CD4-positive, alpha-beta T cell treated with Interleukin-15 for 1 hour (primary cell): ENCODE measurements at places on chromosomes 13 and 19.

- DNase-seq: no peak
Measured at GRCh38 chr13:39556866-39557265, 46.1 kb downstream of the LHFPL6 start.

- DNase-seq: no peak
Measured at GRCh38 chr13:43805071-43805468, 18.3 kb upstream of the ENOX1 start.

DNA sequence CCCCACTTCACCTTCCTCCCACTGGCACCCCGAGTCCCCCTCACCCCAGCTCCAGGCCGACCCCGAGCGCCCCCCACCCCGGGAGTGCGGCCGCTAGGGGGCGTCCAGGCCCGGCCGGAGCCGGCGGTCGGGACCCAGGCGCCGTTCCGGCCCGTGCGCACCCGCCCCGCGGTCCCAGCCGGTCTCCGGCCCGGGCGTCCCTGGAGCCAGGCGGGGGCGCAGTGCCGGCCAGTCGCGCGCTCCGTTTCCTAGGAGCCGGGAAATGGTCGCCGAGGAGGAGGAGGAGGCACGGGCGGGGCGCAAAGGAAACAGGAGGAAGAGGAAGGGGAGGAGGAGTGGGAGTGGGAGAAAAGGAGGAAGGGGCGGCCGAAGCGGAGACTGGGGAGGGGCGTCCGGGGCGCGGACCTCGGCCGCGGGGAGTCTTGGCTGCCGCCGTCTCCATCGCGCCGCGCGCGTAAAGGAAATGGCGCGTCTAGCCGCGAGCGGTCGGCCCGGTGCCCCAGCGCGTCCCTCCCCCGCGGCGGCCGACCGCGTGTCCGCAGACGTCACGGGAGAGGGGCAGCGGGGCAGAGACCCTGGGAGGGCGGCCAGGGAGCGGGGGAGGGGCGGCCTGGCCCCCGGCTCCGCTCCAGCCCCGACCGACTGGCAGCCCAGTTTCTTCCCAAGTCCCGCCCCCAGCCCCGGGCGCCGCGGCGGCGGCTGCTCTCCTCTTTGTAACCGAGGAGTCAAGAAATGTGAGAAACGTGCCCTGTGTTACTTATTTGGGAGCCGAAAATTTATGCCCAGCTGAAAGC is 1.1 kb upstream of the KCTD15 start:
- peak; percentile 48 for DNase-seq

- DNase-seq: no peak
Measured at GRCh38 chr13:57345526-57345925, 178.5 kb downstream of the PRR20E start.

DNA sequence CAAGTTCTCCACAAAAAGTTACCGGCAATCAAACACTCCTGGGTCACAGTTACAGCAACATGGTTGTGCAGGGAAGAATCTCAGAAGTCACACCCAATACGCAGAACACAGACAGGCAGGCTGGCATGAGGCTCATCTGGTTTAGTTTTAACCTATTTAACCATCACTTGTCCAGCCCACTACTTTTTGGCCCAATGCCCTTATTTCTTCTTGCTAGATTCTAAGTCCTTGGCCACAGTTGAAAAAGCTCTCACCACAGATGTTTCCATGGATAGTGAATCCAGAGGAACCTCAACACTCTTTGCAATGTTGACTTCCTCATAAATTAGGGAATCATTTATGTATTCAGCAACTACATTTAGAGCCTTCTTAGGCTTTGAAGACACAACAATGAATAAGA is 50.7 kb upstream of the FNDC3A start:
- DNase-seq: no peak

DNA sequence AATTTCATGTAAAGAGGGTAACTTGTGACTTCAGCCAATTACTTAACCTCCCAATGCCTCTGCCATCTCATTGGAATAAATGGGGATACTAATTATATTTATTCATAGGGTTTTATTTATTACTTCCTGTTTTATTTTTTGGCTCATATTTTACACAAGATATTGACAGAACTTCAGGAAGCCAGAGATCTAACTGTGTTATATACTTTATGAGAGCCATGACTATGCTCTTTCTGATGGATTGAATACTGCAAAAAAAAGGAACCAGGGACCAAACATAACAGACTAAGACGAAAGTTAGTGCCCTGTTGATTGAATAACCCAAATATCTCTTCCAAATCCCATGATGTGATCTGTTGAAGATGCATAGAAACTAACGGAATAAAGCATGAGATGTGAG is 243.3 kb upstream of the STARD13 start:
- no peak for DNase-seq

GRCh38 chr19:2668175-2668763 is 34.2 kb downstream of the GNG7 start:
- DNase-seq: no peak

DNA sequence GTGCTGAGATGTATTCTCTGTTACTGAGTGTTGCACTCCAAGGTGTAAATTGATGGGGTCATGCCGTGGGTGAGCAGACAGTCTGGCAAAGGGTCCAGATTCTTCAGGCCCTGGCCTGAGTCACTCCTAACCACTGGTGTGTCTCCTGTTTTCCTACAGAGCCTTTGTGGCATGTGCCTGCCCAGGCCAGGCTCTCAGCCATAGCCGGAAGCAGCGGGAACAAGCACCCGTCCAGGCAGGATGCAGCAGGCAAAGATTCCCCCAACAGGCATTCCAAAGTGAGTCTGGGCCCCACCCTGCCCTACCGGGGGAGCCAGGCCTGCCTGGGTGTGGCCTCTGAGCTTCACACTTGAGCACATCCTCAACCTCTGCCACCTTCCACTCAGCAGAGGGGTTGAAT is 61.9 kb downstream of the DPF1 start:
- no peak for DNase-seq

GRCh38 chr13:98315466-98315865 is 138.4 kb upstream of the RNF113B start:
- no peak for DNase-seq

DNA sequence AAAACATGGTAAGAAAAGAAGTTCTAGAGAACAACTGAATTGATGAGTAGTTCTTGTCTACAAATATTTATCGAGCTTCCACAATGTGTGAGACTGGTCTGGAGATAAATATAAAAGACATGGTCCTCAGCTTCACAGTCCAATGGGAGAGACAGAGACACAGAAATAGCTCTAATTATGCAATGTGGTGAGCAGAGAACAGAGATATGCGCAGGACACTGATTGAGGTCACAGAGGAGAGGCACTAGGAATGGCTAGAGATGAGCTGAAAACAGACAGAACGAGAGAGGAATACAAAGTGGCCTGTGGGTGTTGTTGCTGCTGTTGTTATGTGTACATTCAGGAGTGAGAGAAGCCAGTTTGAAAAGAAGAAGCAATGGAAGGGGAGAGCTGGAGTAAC is 53.2 kb downstream of the GPALPP1 start:
- DNase-seq: no peak

DNA sequence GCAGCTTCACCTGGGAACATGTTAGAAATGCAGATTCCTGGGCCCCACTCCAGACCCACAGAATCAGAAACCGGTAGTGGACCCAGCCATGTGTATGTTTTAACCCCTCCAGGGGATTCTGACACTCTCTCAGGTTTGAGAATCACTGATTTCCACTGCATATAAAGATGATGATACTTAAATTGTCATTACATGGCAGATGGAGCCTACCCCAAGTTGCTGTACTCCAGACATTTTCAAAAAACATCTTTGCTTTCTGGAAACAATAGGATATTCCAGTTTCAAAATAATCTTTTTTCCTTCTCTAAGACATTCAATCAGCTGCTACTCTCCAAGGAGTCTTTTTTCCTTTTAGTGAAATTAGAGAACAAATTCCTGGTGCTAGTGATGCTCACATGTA is 48.6 kb upstream of the RGCC start:
- no peak for DNase-seq

- DNase-seq: no peak
Measured at GRCh38 chr13:51885651-51886050, 23.9 kb downstream of the CCDC70 start.

- peak; percentile 77 for DNase-seq
Measured at GRCh38 chr19:11587302-11587974, 9.8 kb upstream of the ZNF627 start.
